Renal cortex interstitium (tissue), 15 donors: ENCODE measurements at places on chromosomes 3 and 15. TPM values are rescaled to one million over a fixed set of nuclear protein-coding genes. Genes with fewer than 3 reads are reported as not detected.

GPR149 gene
- polyA plus RNA-seq: not detected

CPNE4 gene
- polyA plus RNA-seq: 0.50 TPM

CNTN3 gene
- 6.0 TPM for polyA plus RNA-seq

DNA sequence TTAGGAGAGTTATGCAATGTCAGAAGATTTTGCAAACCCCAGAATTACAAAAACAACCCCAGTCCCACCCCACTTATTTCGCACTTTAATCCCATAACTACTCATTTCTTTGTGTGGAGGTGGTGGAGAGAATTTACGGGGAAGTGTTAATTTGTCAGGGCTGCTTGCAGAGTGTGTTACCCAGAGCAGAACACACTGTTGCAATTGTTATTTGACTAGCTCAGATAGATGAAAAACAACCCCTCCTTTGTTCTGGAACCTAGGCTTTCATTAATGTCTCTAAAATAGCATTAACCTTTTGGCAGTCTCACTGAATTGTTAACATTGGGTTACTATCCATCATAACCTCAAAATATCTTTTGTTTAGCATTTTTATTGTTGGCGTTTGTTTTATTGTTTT, 55.8 kb upstream of the MINAR1 start:
- no peak for DNase-seq

DNA sequence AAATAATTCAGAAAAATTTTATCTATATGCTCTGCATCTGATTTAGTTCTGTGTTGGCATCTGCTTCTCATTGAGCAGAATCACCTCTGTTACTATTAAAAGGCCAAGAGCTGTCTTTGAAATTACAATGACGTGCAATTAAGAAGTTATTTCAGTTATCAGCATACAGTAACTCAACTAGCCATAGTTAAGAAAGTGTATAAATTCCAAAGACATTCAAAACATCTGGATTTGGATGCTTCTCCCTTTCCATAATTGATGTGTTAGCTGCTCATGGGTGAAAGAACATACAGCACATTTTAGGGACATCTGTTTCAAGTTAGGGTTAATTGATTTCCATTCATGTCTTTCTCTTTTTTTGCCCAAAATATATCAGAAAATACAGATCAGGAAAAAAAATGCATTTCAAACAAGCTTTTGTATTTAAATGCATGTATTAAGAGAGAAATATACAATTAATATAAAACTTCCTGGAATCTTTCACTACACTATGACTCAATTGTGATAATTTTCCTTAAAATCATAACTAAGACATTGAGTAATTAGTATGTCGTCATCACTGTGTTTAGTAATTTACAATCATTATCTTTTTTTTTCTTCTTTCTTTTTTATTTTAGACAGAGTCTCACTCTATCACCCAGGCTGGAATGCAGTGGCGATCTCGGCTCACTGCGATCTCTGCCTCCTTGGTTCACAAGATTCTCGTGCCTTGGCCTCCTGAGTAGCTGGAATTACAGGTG, 82.7 kb upstream of the MBNL1 start:
- no peak for DNase-seq

- no peak for DNase-seq
Observed at GRCh38 chr3:155519078-155519477, 225.6 kb upstream of the STRIT1 start.

- DNase-seq: no peak
Observed at GRCh38 chr3:8816106-8816505, 46.7 kb upstream of the OXTR start.

GRCh38 chr3:152356870-152357276, 88.1 kb downstream of the MBNL1 start:
- DNase-seq: no peak

DNA sequence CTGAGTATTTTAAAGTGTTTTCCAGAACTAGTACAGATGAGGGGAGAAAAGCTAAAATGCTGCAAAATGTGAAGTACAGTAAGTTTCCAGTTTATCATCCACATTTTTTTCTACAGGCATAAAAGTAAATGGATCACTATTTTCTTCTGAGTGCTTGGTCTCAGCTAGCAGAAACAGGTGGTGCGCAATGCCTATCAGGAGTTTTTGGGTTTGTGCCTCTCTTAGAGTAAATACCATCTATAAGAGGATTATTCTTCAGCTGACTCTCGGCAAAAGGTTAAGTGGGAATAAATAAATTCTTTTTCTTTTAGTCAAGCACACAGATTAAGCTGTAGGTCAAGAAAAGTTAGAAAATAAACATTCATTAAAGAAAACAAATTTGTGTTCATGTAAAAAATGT, 1027.7 kb downstream of the PLOD2 start:
- no peak for DNase-seq

DNA sequence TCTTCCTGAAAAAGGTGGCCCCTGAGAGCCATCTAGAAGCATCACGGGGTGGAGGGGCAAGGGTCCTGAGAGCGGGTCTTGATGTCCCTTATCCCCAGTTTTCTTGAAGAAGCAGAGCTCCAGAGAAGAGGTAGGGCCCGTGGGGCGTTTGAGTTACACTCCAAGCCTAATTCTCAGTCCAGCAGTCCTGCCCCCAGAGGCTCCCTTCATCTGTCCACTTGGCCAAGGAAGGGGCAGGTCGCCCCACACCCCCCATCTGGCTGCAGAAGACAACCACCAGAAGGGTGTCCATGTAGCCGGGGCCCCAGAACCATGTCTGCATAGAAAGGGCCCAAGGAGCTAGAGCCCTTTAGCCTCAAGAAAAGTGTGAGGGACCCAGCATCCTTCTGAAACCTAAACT, 25.5 kb upstream of the RPL32 start:
- DNase-seq: no peak

- DNase-seq: no peak
Observed at GRCh38 chr3:53071882-53072431, 26.1 kb upstream of the SFMBT1 start.

PTH1R gene
- 172 TPM for polyA plus RNA-seq

TBCCD1 gene
- 21.1 TPM for polyA plus RNA-seq
